ENCODE measurements at places on chromosomes 7 and 10.

DNA sequence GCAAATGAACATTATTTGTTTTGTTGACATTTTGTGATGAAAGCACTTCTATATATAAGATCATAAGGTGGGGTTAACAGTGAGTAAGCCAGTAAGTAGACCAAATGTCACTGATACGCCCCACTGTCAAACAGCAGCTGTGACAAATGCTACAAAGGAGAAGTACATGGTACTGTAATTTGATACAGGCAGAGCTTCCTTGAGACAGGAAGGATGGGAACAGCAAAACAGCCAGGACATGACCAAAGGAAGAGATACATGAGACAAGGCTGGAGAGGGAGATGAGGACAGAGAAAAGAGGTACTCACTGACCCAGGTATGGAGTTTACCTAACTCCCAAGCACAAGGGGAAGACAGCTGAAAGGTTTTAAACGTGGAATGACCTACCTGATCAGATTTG, 127.0 kb downstream of the SRPK2 start:
- DNase-seq: no peak

- no peak for DNase-seq
Measured at GRCh38 chr7:151735186-151735850, 141.6 kb downstream of the PRKAG2 start.

DNA sequence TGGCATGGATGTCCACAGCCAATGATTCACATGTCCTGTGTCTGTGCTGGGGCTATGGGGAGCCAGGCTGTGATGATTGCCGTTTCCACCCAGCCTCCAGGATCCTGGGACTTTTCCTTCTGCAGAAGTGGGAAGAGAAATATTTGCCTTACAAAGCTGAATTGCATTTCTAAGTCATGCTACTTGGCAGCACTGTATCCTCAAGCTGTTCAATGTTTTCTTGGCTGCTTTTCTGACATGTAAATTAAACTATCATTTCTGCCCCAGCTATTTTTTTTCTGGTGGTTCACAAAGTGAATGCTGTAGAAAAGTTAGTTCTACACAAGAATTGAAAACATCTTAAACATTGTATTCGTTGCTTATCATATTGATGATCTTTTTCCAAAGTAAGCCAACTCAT, 51.9 kb upstream of the TCERG1L start:
- DNase-seq: no peak

GRCh38 chr7:72494807-72495206, 82.7 kb upstream of the CALN1 start:
- no peak for DNase-seq
